ENCODE measurements at places on chromosomes 2 and 18.

DNA sequence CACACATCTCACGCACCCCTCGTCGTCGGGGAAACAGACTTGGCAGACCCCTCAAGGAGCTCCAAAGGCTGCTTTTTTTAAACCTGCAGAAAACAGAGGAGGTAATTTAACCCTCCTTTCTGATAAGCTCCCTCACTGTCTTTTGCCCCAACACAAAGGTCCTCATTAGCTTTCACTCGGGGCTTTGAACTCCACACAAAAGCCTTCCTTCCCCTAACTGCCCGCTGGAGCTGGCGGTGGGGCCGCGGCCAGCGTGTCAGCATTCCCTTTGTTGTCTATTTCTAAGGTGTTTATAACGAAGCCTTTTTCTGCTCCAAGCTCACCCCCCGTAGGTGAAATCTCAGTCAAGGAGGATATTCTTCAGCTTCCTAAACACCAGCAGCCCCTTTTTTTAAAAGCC lies 43.5 kb upstream of the ID2 start:
- no peak for DNase-seq

DNA sequence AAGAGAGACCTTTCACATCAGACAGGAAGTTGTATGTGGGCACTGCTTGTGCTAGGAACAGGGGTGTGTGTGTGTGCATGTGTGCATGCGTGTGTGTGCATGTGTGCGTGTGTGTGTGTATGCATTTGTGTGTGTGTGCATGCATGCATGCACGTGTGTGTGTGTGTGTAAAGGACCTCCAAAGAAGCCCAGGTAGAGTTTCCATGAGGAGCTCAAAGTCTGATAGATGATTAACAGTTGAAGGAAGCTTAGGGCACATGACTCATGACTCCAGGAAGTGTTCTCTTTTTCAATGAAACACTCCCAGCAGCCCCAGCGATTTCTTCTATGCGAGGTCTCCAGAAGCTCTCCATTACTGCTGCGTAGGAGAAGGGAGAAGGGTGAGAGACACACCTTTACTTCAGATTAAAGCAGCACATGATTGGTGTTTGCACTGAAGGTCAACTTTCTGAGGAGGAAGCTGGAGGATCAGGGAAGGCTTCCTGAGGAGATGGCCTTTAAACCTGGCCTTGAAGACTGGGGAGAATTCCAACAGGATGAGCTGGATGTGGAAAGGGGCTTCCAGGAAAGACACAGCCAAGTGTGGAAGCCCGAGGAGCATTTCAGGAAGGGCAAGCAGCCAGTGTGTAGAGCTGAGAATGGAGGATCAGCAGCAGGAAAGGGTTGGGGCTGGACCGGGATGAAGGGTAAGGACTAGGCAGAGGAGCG lies 77.7 kb downstream of the SMAD4 start:
- DNase-seq = no peak

GRCh38 chr18:22314001-22314400 lies 103.7 kb downstream of the CTAGE1 start:
- DNase-seq = no peak

- no peak for DNase-seq
These were observed 14.0 kb upstream of the CNDP1 start for GRCh38 chr18:74520096-74520833.

GRCh38 chr2:124967325-124967724 lies 942.2 kb downstream of the CNTNAP5 start:
- DNase-seq = no peak
